Left ventricle myocardium superior (tissue), 1 donor: ENCODE measurements at places on chromosomes 7 and 10. TPM values are rescaled to one million over a fixed set of nuclear protein-coding genes. Genes with fewer than 3 reads are reported as not detected.

- no peak for DNase-seq
Observed at GRCh38 chr7:49791088-49791741, 17.8 kb downstream of the VWC2 start.

Gene TMEM236
- 0.30 TPM for total RNA-seq

Gene KAZALD1
- total RNA-seq, result 7.8 TPM

GRCh38 chr7:584122-584465 lies 64.4 kb upstream of the PDGFA start:
- peak; percentile 48 for DNase-seq

DNA sequence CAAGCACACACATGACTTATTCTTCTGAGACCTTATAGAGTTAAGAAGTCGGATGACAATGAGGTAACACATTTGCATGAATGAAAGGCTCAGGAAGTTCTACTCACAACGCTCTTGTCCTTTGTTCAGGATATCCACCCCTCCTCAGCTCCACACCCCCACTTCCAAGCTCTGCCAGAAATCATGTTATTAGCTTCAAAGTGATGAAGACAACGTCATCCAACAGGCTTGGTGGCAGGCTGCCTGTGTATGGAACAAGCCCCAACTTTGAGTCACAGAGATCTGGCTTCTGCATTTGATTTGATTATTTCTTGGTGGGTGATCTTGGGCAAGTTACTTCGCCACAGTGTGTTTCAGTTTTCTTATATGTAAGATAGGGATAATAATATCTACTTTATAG lies 12.4 kb upstream of the BMPER start:
- DNase-seq, result peak; percentile 41

GRCh38 chr7:45241339-45242109 lies 83.9 kb downstream of the RAMP3 start:
- DNase-seq, result no peak

Gene HOXA3
- 0.72 TPM for total RNA-seq

- peak; percentile 39 for DNase-seq
Observed at GRCh38 chr7:134723892-134724291, 55.5 kb upstream of the CALD1 start.

DNA sequence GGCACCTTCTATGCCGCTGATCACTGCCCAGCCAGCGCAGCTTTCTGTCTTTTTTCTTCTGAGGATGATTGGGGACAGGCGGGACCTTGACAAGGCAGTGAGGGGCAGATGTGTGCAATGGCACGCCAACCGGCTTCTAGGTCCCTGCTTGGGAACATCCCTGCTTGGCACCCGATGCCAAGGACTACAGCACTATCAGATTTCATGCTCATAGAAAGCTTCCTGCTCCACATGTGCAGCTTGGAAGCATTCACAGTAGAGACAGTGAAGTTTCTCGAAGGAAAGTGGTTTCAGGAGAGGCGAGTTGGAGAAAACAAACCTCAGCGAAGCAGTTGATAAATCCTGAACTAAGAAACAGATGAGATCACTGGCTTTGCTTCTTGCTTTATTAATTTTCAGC lies 267.5 kb upstream of the HABP2 start:
- no peak for DNase-seq

DNA sequence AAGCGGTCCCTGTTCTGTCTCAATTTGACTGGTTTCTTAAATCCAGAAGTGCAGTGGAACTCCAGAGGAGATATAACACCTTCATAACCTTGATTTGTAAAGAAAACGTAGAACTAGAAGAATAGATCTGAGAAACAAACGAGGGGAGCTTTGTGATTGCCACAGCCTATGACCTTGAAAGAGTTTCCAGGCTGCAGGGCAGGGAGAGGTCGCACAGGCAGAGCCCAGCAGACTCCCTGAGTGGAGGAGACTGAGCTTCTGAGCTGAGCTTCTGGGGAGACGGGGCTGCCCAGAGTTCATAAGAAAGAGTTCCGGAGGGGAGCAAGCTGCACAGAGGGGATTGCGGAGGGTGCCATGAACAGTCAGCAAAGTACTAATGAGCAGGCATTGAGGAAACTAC lies 57.8 kb downstream of the FAM185A start:
- DNase-seq, result no peak

Gene R3HCC1L
- 4.8 TPM for total RNA-seq

GRCh38 chr7:128852537-128853254 lies 10.0 kb upstream of the ATP6V1F start:
- no peak for DNase-seq

Gene FBH1
- total RNA-seq, result 78.7 TPM

DNA sequence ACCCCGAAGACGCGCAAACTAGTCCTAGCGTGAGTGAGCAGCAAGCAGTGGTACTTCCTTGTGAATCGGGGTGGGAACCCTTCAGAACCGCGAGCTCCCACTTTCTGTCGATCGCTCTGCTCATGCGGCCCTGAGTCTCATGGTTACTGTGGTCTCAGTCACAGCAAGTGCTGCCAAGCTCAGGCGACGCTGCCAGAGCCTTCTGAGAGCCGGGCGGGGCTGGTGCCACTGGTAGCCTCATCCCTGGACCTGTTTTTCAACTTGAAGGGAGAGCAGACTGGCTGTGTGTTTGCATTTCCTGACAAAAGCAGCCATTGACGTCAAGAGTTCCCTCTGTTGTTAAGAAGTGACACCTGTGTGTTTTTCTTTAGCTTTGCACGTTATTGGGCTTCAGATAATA lies 32.9 kb upstream of the BHLHA15 start:
- DNase-seq, result peak; percentile 87

DNA sequence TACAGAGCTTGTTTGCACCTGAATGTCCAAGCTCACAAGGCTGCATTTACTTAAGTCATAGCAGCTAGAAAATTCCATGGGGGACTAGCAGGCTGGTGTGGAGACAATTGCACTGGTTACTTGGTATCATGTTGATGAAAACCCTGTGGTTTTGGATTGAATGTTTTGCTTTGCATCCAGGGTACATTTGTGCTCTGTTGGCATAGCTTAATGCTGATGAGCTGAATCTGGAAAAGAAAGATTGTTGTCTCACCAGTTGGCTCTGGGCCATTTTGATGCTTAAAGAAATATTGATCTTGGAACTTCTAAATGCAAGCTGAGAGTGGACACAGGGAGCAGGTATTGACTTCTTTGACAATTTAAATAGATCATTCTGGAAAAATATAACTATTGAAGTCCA lies 122.5 kb upstream of the MBL2 start:
- no peak for DNase-seq

- DNase-seq, result no peak
Observed at GRCh38 chr7:52794621-52795020, 240.8 kb upstream of the POM121L12 start.

DNA sequence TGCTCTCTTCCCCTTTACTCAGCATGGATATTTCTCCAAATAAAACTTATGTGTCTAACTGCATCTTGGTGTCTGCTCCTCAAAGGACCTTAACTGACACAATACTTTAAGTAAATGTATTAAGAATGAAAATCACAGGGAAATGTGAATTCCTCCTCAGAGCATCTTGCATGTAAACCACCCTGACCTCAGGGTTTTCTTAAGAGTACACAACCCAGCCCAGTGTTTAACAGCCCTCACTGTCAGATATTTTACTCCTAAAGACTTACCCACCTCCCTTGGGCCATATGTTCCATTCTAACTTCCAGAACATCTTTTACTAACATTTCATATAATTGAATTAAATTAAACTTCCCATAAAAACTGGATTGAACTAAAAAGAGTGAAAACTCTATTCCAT lies 315.3 kb downstream of the HPSE2 start:
- no peak for DNase-seq

DNA sequence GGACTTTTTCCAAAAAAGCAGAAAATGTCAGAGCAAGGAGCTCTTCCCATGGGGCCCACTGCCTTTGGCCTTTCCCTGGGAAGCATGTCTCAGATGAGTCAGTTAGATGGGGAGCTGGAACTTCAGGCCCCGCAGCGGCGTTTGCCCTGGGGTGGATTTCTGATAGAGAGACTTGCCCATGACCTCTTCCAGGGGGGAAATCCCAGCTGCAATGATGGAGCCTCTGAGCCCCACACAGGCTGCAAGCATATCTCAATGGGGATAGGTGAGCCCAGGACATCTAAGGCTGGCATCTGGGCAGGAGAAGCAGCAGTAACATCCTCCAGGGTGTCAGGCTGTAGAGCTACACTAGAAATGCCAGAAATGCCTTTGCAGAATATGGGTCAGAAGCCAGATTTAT lies 269.2 kb upstream of the TCERG1L start:
- no peak for DNase-seq

Gene ZYX
- total RNA-seq, result 73.9 TPM

DNA sequence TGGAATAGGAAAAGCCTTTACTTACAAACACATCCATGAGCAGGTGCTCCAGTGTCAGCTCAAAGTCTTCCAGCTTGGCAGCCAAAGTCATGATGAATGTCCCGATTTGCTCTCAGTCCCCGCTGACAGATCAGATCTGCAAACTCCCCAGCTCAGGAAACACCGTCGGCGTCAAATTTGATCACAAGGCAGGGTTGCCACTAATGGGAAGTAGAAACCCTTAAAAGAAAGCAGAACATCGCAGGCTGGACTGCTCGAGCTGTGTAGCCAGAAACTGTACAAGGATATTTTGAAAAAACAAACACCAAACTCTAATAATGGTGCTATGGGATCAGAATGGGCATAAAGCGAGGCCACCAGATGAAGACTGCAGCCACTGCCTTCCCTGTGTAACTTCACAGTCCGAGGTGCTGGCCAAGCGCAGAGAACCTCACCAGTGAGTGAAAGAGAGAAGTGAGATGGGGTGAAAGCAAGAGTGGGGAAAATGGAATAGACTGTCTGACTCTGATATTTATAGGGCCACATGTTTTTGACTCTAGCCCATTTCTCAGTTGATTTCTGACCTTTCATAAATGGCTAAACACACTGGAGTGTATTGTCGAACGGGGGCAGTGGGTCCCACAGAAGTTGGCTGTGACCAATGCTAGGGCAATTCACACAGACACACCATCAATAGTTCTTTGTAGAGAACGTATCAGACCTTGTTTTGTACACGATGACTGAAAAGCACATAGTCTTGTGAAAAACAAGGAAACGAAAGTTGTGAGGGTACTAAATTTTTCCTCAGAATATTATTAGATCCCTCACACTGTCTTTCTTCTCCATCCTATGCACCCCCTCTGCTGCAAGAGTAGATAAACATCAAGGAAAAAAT lies 306.2 kb downstream of the FRMD4A start:
- no peak for DNase-seq

DNA sequence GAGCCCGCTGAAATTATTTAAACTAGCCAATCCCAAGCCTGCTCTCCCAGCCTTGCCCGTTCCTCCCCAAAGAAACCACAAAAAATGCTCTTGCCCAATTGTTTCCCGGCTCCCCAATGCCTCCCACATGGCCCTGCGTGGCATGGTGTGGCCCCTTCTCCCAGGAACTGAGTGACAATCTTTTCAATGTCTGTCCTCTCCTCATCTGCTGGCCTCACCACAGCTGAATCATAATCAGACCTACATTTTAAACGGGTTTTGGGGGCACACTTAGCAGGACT lies 201.5 kb downstream of the PRPF18 start:
- no peak for DNase-seq

Gene RNF133
- 0.47 TPM for total RNA-seq

DNA sequence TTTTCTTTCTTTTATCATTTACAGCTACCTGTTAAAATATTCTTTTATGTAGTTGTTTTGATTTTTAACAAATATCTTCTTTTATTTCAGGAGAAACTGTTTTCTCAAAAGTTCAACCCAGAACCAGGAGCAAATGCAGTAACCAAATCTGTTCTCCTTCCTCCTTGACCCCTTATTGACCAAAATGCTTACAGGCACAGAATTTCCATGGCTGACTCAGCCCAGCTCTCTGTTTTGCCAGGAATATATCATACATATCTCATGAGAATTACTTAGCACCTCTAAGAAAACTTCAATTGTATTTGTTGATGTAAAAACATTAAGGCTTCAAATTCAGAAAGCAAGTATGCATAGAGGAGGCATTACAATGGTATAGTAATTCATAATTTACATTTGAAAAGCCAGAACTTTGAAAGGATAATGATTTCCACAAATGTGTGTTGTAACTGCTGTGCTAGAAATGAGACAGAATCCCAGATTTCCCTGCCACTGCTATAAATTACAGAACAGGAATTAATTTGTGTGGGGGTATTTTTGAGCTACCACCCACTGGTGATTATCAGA lies 2.2 kb downstream of the GSAP start:
- DNase-seq, result no peak

Gene ZNF365
- total RNA-seq, result not detected

DNA sequence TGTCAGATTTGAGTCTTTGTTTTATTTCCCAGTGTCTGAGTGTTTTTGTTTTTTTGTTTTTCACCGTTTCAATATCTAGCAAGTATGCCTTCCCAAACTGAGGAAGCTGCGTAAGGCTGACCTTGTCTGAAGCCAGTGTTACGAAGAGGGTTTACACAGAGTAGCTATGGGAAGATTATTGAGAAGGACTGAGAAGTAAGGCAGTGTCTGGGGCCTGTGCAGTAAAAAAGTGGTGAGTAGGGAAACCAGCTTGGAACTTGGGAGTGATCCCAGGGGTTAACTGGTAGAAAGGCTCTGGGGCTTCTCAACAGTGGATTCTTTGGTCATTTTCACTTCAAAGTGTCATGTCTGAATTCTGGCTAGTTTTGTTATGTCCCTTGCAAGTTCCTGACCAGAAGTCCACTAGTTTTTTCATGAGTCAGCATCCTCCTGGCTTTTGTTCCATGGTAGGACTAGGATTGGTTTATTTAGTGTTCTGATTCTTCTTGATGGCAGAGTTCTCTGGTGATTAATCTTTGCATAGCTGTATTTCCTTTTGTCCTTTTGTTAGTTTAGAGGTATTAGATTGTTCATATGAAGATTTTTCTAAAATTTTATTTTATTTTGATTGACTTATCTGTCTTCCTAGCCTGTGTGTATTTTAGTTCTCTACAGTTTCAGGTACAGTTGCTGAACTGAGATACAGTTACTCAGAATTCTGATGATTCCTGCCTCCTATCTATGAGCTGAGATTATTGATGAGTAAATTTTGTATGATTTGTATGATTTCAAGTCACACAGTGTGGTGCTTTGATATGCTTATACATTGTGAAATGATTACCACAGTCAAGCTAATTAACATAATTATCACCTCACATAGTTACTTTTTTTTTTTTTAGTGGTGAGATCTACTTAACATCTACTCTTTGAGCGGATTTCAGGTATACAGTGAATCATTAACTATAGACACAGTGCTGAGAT lies 19.0 kb downstream of the GARS1 start:
- no peak for DNase-seq

GRCh38 chr10:104441329-104442000 lies 87.8 kb downstream of the CFAP58 start:
- no peak for DNase-seq

DNA sequence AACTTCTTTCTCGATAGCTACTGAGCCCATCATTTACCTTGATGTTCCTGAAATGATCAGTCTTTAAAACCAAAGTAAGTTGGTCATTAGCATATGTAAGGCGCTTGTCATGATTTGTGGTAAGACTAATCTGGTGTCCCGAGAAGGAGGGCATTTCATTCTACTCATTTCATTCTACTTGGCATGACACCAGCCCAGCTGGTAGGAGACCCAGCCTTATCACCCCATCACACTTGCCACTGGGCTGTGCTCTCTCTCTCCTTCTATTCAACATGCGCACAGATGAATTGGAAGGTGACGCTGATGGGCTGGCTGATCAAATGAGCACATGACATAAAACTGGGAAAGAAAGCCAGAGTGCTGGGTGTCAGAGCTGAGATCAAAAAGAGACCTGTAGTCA lies 65.7 kb downstream of the CRTAC1 start:
- DNase-seq, result no peak

Gene CCDC172
- total RNA-seq, result not detected

GRCh38 chr10:11344550-11344949 lies 266.9 kb downstream of the USP6NL start:
- DNase-seq, result no peak

- no peak for DNase-seq
Observed at GRCh38 chr10:62027841-62028501, 126.5 kb downstream of the ARID5B start.
